ENCODE measurements at places on chromosomes 5 and 9.
A peak's percentile ranks its signal among the peaks of the same experiment; 100 is the strongest.

DNA sequence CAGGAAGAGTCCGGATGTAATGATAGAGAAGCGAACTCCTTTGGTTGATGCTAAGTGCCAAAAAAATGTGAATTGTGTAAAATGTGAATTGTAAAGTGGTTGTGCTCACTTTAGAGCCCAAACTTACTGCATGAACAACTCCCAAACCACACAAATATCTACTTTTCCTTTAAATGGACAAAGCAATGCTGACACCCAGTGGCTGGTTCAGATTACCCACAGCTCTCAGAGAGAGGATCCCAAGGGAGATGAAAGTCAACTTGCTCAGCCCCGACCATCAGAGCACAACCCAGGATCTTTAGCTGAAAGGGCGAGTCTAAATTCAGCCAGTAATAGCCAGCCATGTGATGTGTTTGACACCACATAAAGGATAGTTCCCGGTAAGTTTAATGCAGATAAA lies 133.7 kb downstream of the NMUR2 start:
- no peak for DNase-seq

GRCh38 chr5:33764786-33765185 lies 127.0 kb downstream of the ADAMTS12 start:
- DNase-seq = no peak

GRCh38 chr9:35537913-35538312 lies 48.0 kb downstream of the RUSC2 start:
- no peak for DNase-seq

DNA sequence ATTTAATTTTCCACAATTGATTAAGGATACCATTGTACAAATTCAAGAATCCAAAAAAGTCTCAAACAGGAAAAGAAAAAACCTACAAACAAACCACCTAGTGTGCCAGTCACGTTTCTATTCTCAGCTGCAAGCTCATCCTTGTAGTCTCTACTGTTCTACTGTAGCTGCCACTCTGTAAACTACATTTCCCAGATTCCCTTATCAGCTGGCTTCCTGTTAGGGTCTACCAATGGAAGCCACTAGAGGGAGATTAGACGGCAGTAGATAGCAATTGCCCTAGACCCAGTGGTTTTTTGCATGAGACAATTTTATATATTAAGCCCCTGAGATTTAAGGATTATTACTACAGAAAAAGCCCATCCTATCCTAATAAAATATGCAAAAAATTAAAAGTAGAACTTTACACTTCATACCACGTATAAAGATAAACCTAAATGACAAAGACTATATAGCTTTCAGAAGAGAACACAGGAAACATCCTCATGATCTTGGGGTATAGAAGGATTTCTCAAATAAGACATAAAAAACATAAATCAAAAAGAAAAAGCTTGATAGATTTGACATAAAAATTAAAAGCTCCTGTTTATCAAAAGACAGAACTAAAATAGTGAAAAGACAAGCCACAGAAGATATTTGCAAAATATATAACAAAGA lies 37.4 kb downstream of the P4HA2 start:
- DNase-seq = peak; percentile 63

- no peak for DNase-seq
These were observed 154.4 kb upstream of the ERCC6L2 start for GRCh38 chr9:95721061-95721531.

DNA sequence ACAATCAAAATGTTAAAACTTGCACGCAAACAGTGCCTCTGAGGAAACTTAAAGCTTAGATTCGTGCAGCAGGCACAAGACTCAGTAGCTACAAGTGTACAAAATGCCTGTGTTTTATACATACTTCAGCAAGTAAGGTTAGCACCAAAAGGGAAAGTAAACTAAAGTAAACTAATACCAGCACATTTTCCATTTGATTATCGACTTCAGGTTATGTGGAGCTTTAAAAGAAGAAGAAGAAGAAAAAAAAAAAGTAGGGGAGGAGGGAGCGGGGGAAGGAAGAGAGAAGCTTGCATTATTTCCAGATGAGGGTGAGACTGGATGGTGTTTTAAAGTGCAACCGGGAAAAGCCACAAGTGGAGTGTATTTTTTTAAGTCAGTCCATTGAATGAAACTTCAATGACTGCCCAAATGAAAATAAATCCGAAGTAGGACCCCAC lies 596 bp upstream of the ADAMTS6 start:
- DNase-seq = peak; percentile 13

DNA sequence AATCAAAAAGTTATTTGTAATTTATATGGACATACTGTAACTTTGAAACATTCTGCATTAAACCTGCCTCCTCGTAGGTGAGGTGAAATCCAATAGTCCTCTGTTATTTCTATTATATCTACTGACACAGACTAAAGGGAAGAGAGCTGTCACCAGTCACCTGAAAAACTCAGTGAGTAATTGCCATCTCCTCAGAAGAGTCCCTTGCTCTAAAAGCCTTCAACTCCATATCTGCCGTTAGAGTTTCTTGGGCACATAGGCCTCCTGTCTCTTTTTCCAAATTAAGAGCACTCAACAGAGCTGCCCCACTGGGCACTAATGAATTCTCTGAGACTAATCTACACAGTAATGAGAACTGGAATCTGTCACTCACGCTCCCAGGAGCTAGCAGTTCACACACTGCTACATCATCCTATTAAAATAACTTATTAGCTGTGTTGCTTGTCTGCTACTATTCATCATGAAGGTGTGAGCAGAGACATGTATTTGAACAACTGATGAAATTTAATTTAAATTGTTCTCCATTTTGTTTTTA lies 67.3 kb upstream of the VCAN start:
- DNase-seq = no peak

DNA sequence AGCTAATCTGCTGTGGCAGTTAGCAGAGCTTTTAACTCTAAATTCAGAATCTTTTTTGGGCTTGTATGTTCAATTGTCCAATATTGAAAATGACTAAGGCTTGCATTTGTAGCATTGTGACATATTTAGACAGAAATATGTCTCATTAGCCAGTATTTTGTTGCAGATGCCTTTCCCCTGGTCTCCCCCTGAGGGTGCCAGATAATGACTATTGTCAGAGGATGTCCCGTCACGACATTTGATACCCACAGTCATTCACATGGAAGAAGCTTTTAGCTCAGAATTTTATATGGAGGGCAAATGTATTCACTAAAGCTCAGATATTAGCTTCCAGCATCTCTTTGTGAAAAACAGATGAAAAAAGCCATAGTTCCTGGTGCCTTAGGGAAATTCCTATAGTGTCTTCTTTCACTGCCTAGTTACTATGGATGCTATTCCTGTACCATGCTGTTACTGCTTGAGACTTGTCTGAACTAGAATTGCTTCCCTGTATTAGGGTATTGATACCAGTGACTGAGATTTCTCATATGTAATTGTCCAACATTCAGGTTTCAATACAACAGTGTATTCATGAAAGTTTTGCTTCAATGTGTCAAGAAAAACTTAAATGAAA lies 96.2 kb downstream of the CCDC192 start:
- no peak for DNase-seq

- DNase-seq = no peak
These were observed 125.4 kb downstream of the ATPSCKMT start for GRCh38 chr5:10124287-10124686.

GRCh38 chr5:591746-592145 lies 20.4 kb upstream of the CEP72 start:
- no peak for DNase-seq

GRCh38 chr5:116444373-116445295 lies 130.0 kb downstream of the SEMA6A start:
- DNase-seq = no peak

- peak; percentile 70 for DNase-seq
These were observed 47.0 kb upstream of the TGFBR1 start for GRCh38 chr9:99057665-99058625.

DNA sequence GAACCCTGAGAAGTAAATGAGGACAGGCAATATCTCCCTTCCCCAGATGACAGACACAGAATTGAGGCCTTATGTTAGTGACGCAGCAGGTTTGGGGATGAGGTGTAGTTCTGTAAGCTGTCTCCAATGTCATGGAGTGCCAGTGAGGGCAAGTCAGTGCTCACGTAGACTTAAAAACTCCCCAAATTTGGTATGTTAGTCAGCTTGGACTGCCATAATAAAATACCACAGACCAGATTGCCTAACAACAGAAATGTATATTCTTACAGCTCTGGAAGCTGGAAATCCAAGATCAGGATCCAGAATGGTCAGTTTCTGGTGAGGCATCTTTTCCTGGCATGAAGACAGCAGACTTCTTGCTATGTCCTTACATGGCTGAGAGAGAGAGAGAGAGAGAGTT lies 14.9 kb downstream of the FOXI1 start:
- no peak for DNase-seq

DNA sequence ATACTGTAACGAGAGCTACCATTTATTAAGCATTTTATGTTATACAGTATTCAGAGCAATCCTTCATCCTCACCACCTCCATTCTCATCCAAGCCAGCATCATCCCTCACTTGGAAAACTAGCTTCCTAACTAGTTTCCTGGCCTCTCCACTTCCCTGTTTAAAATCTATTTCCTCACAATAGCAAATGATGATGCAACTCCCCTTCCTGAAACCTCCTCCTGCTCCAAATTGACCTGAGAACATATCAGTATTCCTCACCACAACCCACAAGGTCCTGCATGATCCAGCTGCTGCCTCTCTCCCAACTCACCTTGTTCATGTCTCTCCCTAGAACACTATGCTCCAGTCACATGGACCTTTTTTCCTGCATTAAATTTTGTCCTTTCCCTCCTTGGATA lies 4.3 kb upstream of the SLC36A2 start:
- DNase-seq = no peak

DNA sequence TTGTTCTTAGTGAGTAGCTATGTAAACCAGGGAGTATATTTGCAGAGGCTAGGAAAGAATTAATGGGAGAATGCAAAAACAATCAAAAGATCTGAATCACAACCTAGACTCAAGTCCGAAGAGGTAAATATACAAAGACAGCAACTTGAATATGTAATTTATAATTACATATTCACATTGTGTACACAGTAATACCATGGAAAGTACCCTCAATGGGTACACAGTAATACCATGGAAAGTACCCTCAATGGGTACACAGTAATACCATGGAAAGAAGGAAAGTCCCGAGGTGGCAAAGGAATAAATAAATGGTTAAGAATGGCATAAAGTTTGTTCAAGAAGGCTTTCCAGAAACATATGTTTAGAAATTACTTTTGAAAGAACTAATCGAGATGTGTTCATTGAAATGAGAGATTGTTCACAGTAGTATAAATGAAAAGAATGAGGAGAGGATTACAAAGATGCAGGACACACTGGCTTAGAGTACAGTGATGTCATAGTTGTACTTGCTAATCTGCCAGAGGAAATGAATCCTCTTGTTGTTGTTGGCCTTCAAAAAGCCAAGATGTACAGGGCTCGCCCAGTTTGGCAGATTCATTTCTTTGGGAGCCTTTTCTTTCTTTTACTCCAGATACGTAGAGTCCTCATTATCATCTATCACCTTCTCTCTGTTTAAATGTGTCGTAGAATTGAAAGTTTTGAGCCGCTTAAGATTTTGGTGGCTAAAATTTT lies 116.0 kb downstream of the UNC13B start:
- no peak for DNase-seq

- no peak for DNase-seq
These were observed 65.1 kb upstream of the PTCH1 start for GRCh38 chr9:95581900-95582299.

GRCh38 chr9:126618585-126619360 lies 5.0 kb downstream of the LMX1B start:
- DNase-seq = no peak

- no peak for DNase-seq
These were observed 293.9 kb upstream of the RIOK2 start for GRCh38 chr5:97476852-97477534.

GRCh38 chr9:33346564-33346963 lies 55.8 kb downstream of the AQP7 start:
- DNase-seq = no peak

DNA sequence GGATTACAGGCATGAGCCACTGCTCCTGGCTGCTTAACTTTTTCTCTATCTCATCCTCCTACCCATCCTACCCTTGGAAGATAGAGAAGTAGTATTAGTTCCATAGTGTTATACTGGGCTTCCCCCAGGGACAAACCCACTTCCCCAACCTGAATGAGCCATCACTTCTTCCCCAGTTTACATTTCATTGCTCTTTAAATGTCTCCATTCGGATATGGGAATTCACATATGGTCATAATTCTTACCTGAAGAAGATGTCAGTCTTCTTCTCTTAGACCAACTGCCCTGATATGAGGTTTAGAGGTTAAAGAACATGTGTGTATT lies 1.9 kb downstream of the CD274 start:
- no peak for DNase-seq

GRCh38 chr9:126947529-126947928 lies 32.9 kb downstream of the RALGPS1 start:
- DNase-seq = no peak

DNA sequence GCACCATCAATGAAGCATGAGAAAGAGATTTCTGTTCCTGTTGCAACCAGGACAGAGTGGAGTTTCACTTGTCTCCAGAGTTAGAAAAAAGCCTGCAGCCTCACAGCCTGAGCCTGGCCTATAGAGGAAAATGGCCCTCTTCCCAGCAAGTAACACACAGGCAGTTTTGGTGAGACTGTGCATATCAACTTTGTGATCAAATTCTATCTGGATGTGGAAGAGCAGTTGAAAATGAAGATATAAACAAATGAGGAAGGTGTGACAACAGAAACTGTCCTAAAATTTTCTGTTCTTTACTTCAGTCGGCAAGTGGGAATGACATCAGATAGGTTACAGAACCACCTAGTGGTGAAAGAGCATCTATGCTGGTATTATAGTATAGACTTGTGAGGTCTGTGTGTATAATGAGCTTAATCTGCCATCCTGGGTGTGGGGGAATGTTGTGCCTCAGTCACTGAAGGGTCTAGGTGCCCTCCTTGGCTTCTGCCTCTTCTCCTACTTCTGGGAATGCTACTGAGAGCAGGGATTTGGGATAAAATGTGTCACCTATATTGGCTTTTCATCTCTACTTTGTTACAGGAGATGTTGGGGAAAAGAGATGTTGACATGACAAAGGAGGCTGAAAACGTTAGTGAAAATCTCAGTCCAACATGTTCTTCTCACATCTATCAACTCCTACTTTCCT lies 28.2 kb downstream of the YIPF5 start:
- DNase-seq = peak; percentile 26

DNA sequence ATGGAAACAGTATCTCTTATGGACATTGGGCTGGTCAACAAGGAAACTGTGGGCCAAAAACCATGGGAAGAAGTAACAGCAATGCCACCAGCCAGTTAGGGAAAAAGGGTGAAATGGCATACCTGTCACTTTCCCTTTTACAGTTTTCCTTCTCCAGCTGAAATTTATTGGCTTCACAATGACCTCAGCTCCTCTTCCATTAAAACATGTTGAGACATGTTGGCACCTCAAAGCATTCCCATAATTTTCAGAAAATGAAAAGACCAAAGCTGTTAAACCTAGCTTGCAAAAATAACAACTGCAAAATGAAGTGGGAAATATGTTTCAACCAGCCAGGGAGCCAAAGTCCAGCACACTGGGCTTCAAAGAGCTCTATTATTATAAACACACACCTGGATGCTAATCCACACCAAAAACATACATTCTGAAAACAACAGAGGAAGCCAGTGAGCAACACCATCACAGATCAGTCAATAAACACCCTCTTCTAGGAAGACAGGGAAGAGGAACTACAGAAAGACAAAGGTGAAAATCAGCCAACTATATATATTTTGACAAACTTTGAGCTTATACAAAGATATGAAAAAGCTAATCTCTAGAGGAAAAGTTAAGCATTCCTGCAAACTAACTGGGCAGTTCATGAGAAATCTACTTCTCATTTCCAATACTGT lies 78.4 kb upstream of the PTGER4 start:
- no peak for DNase-seq
